Activated naive CD4-positive, alpha-beta T cell treated with Interleukin-2 at 50 U/mL for 16 hours (primary cell): ENCODE measurements at places on chromosomes 1 and 21.

DNA sequence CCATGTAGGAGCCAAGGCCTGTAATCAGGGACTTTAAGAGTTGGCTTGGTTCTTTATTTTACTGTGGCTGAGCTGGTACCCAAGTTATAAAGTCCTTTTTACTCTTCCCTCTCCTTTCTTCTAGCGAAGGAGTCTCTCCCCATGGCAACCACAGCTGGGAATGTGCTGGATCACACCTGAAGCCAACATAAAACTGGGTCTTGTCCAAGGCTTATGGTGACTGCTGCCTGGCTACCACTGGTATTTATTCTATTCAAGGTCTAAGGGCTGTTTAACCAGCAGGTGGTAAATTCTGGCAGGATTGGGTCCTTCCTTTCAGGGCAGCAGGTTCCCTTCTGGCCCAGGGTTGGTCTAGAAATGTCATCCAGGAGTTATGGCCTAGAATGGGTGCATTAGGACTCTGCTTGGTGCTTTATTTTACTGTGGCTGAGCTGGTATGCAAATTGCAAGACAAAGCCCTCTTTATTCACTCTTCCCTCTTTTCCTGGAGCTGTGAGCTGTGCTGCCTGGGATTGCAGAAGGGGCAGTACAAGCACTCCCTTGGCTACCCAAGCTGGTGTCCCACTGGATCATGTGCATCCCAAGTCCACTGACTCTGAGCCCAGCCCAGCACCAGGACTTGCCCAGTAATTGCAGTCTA is 26.6 kb downstream of the SLC22A15 start:
- no peak for DNase-seq

DNA sequence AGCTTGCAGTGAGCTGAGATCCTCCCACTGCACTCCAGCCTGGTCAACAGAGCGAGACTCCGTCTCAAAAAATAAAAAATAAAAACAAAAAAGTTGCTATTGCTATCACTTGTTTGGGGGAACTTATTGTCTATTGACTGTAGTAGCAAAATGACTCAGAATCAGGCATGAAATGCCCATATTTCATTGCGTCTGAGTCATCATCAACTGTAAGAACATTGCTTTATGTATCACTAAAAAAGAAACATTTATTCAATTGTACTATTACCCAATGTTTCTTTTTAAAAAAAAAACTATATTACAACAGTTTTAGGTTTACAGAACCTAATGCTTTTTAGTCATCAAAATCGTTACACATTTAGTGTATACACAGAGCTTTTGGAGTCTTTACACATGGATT is 91.0 kb upstream of the FMN2 start:
- no peak for DNase-seq

DNA sequence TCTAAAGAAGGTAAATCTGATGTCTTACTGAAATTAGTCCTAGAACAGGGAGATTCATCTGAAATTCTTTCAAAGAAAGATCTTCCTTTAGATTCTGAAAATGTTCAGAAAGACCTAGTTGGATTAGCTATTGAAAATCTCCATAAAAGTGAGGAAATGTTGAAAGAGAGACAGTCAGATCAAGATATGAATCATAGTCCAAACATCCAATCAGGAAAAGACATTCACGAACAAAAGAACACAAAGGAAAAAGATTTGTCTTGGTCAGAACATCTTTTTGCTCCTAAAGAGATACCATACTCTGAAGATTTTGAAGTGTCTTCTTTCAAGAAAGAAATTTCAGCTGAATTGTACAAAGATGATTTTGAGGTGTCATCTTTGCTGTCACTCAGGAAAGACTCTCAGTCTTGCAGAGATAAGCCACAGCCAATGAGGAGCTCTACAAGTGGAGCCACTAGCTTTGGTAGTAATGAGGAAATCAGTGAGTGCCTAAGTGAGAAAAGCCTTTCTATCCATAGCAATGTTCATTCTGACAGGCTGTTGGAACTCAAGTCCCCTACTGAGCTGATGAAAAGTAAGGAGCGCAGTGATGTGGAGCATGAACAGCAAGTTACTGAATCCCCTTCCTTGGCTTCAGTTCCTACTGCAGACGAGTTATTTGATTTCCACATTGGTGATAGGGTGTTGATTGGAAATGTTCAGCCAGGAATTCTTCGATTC is 61.6 kb upstream of the QSOX1 start:
- DNase-seq, result no peak

GRCh38 chr1:107877092-107877491 is 87.9 kb downstream of the VAV3 start:
- no peak for DNase-seq

DNA sequence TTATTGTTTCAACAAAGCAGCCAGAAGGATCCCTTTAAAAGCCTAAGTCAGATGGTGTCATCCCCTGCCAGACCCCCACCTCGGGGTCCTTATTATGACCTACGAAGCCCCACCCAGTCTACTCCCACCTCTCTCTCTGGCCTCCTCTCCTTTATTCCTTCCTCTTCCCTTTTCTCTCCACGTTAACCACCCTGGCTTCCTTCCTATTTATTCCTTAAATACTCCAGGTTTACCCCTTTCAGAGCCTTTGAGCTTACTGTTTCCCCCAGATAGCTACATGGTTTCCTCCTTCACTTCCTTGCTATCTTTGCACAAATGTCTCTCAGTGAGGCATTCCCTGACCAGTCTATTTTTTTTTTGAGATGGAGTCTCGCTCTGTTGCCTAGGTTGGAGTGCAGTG is 12.0 kb upstream of the SLC9A1 start:
- no peak for DNase-seq

GRCh38 chr1:172682812-172683211 is 23.9 kb downstream of the FASLG start:
- no peak for DNase-seq

- DNase-seq, result no peak
These were observed 414.5 kb downstream of the ADGRL2 start for GRCh38 chr1:82215056-82215852.

DNA sequence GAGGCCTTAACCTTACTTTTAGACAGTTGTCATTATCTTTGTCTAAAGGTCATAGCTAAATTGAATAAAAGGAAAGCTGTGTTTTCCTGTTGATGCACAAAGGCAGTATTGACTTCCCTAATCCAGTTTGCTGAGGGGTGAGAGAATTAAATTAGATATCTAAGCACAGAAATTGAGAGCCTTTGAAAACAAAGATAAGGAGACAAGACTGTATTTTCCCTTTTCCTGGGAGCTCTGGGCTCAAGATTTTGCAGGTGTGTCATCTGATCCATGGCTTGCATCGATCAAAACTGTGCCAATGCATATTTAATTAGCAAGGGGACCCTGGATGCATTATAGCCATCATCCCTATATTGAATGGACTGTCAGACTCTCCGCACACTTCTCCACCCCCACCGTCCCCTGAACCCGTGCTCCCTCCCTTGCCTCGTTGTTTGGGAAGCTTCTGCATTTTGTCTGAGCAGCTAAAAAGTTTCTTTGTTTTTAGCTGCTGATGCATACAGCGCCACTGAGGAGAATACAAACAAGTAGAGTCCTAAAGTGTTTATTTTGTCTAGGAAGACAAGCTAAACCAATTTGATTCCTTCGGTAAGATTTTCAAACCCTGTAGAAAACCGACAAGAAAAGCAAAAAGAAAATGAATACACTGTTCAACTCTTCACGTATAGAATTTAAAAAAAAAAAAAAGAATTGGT is 186.3 kb downstream of the NFIA start:
- DNase-seq, result no peak

- DNase-seq, result no peak
These were observed 637 bp downstream of the NHLH1 start for GRCh38 chr1:160367516-160367900.

- no peak for DNase-seq
These were observed 130.2 kb downstream of the TPR start for GRCh38 chr1:186244825-186245224.

- no peak for DNase-seq
These were observed 170.4 kb downstream of the VAV3 start for GRCh38 chr1:107794571-107794970.

DNA sequence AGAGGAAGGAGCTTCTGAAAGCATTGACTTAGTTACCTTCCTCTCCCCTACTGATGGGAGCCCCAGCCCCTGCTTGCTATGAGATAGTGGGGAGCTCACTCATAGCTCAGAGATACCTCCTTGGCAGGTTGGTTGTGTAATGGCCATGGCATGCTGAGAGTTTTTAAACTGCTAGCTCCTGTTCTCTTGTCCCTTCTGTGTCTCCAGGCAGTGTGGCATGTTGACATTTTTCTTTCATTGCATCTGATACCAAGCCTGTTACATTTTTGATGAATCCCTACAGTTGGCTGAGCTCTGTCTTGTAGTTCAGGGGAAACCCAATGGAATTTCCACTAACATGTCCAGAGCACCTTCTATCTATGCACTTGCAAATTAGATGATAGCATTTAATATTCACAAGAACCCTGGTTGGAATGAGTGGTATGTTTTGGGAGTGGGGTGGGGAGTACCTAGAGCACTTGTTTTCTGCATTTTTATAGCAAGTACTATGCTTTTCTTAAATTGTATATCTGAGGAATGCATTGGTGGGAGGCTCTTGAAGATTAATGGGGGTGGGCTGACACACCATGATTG is 39.1 kb upstream of the EFCAB14 start:
- DNase-seq, result no peak

- DNase-seq, result no peak
These were observed 23.3 kb downstream of the PLEKHM2 start for GRCh38 chr1:15707239-15707925.

GRCh38 chr1:218717575-218717974 is 372.4 kb downstream of the TGFB2 start:
- DNase-seq, result no peak

DNA sequence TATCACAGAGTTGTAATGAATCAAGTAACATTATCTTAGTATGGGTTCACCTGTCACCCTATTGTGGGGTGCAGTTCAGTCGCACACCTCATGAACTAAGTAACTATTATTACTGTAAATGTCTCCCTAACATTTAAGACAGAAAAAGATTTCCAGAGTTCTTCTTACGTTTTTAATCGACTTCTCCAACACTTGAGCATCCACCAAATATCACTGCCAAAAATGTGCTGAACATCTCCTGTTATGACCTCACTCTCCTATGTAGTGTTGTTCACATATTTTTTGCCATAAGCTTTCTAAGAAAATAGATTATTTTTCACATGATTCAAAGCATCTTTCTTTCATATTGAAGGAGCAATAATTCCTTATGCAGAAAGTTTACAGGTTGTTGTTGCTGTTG is 1.3 kb downstream of the TTLL7 start:
- DNase-seq, result no peak

GRCh38 chr1:177448036-177448615 is 277.4 kb downstream of the BRINP2 start:
- no peak for DNase-seq

GRCh38 chr1:106292130-106292529 is 764.3 kb upstream of the PRMT6 start:
- DNase-seq, result no peak

GRCh38 chr1:60848583-60849188 is 233.7 kb upstream of the NFIA start:
- no peak for DNase-seq

- DNase-seq, result peak; percentile 16
These were observed 4.1 kb upstream of the KCNAB2 start for GRCh38 chr1:6041432-6042062.

DNA sequence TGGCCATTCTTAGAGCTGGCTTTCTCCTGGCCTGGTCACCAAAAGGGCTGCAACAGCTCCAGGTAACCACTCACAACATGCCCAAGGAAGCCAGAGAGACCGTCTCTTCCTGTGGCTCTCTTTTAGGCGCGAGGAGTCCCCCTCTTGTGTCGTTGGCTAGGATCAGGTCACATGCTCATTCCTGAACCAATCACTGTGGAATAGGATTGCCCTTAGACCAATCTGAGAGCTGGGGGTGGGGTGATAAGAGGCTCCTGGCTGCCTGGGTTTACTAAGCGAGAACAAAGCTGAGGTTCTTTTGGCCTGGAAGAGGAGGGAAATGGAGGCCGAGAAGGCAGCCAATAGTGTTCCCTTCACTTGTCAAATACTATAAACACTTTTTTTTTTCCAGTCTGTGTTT is 452.1 kb upstream of the PROX1 start:
- no peak for DNase-seq

DNA sequence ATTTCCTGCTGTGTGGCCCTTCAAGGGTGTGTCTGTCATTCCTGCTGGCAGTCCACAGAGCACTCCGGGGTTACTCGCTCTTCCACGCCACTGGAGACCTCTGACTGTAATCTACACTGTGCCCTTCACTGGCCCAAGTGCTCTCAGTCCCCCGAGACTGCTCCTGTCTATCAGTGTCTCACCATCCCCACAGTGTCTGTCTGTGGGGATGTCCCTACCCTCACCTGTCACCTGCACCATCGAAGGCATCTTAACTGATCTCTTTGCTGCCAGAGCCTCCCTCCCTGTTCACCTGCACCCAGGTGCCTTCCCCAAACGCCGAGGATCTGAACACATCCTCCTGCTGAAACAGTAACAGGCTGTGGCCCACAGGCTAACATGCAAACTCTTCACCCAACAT is 136.7 kb downstream of the MATN1 start:
- DNase-seq, result no peak

GRCh38 chr1:45403298-45403697 is 63.1 kb upstream of the MUTYH start:
- no peak for DNase-seq

- peak; percentile 68 for DNase-seq
These were observed at the start of gene ZFP69 for GRCh38 chr1:40476924-40477677. Gene ZFP69 (plus strand): TSS chr1:40477290. CDS start chr1:40479362, 2,072 bp downstream.

- DNase-seq, result no peak
These were observed 32.7 kb downstream of the TRIM11 start for GRCh38 chr1:228373681-228374571.

DNA sequence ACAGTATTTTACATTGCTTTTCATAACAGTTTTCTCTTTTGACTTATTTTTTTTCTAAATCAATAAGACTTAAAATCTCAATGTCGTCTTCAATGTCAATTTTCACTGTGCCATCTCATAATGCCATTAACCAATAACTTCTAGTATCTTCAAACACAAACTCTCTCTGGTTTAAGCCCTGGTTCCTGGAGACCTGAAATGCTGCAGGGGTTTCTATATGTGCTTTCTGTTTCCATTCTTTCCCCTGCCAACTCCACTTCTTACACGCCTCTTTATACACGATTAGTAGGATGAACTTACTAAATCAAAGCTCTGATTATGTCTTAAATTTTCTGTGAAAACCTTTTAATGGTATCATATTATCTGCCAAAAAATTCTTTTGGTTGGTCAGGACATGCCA is 191.4 kb downstream of the AMY1C start:
- no peak for DNase-seq

DNA sequence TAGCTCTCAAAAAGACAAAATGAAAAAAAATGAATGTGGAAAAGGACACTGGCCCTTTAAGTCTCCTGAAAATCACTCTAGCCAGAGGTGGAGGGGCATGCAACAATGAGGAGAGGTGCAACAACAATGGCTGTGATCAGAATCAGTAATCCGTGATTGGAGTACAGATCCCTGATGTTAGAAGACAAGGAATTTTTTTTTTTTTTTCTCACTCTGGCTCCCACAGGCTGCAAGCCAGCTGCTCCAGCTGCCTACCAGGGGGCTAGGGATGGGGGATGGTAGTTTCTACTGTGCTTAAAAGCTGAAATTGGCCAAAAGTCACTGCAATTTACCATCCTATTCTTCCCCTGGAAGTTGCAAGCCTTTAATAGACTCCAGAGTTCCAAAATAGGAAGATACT is 54.5 kb downstream of the STYXL2 start:
- no peak for DNase-seq

- DNase-seq, result no peak
These were observed 488 bp downstream of the FAM78B start for GRCh38 chr1:166166329-166166697.
